Natural killer cell treated with Interleukin-12 subunit alpha and Interleukin-12 subunit beta and Interleukin-15 and Interleukin-18, amount 100 ng/mL, for 72 hours (primary cell): ENCODE measurements at places on chromosomes 5 and 9. TPM values are rescaled to one million over a fixed set of nuclear protein-coding genes. Genes with fewer than 3 reads are reported as not detected.

Gene MCIDAS
- not detected for total RNA-seq

Gene ADAM19
- 384 TPM for total RNA-seq

Gene PCA3
- total RNA-seq = not detected

Gene SOX30
- total RNA-seq = not detected

Gene SVEP1
- total RNA-seq = not detected

Gene TRIP13
- 30.9 TPM for total RNA-seq

Gene FAM221B
- total RNA-seq = not detected

Gene ORM2
- not detected for total RNA-seq

Gene OLFM1
- not detected for total RNA-seq

DNA sequence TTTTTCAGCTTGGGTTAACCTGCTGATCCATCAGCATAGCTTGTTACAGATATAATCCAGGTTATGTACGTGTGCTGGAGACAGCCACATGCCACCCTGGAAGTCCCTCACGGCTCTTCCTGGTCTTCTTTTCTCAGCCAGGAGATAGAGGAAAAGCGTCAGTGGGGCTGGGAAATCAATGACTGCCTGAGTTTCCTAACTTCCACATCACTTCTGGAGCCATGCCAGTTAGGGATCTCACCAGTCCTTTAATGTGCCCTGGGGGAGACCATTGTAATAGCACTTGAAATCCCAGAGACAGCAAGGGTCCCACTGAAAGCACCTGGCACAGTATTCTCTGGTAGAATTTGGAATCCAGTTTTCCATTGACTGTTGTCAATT, 29.2 kb downstream of the ANXA2R start:
- peak overlapping the region; percentile 99 for H3K27ac ChIP-seq
- no peak for DNase-seq
- no peaks in the 10 kb centered on the region for H3K27me3 ChIP-seq
- H3K4me1 ChIP-seq = peaks cover 44% of the 10 kb centered on the region
- H3K36me3 ChIP-seq = peaks cover 4% of the 10 kb centered on the region

DNA sequence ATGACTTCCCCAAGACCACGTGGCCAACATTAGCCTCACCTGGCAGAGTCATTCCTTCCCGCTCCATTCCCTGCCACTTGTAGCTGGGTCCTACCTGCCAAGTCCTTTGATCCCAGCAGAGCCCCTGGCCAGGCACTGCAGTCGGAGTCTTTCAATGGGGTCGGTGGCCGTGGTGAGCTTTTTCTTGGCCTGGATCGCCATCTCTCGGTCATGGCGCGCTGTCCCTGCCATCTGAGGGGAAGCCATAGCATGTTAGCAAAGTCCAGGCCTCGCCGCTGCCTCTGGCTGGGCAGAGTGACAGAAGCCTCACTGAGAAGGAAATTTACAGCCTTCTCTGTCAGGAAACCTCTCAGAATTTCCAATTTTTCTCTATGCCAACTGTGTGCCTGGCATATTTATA, 17.5 kb downstream of the CAPSL start:
- no peak overlapping the region for H3K4me3 ChIP-seq
- H3K27ac ChIP-seq = no peak overlapping the region
- peaks cover 23% of the 10 kb centered on the region for H3K27me3 ChIP-seq
- H3K36me3 ChIP-seq = no peaks in the 10 kb centered on the region
- peaks cover 25% of the 10 kb centered on the region for H3K4me1 ChIP-seq

GRCh38 chr5:167451076-167451475, 840.4 kb upstream of the WWC1 start:
- H3K4me3 ChIP-seq = no peak overlapping the region
- DNase-seq = no peak
- H3K36me3 ChIP-seq = no peaks in the 10 kb centered on the region
- no peak overlapping the region for H3K27ac ChIP-seq
- no peaks in the 10 kb centered on the region for H3K27me3 ChIP-seq

DNA sequence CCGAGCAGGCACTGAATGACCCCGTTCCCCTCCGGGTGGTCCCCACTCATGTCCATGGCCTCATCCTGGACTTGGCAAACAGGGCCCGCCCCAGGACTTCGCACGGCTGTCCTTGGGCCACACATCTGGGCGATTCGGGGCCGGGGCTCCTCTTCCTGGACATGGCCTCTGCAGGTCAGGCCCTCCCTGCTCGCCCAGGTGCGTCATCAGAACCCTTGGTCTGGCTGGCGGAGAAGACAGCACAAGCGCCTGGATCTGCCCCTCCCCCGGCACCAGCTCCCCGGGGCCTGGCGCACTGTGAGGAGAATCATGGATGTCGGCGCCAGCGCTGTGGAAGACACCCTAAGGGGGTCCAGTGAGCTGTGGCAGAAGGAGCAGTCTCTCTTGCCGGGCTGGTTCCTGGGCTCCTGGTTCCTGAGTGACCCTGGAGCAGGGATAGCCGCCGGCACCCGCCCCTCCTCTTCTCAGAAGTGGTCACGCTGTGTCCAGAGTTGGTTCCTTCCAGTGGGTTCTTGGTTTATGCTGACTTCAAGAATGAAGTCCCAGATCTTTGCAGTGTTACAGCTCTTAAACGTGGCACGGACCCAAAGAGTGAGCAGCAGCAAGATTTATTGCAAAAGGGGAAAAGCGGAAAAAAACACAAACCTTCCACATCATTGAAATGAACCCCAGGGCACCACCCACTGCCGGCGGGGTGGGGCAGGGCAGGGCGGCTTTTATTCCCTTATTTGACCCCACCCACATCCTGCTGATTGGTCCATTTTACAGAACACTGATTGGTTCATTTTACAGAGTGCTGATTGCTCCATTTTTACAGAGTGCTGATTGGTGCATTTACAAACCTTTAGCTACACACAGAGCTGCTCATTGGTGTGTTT, 25.9 kb upstream of the SLC12A7 start:
- H3K4me3 ChIP-seq = no peak overlapping the region
- H3K27me3 ChIP-seq = no peaks in the 10 kb centered on the region
- no peak overlapping the region for H3K27ac ChIP-seq

- H3K27me3 ChIP-seq = peaks cover 5% of the 10 kb centered on the region
- H3K27ac ChIP-seq = no peak overlapping the region
- H3K4me1 ChIP-seq = peaks cover 33% of the 10 kb centered on the region
- H3K4me3 ChIP-seq = no peak overlapping the region
- no peak for DNase-seq
- H3K36me3 ChIP-seq = no peaks in the 10 kb centered on the region
These were observed 40.6 kb upstream of the STARD4 start for GRCh38 chr5:111552896-111553295.

GRCh38 chr5:57513785-57514184, 31.2 kb upstream of the ACTBL2 start:
- no peak overlapping the region for H3K4me3 ChIP-seq
- peaks cover 34% of the 10 kb centered on the region for H3K27me3 ChIP-seq
- no peaks in the 10 kb centered on the region for H3K4me1 ChIP-seq
- DNase-seq = no peak
- no peaks in the 10 kb centered on the region for H3K36me3 ChIP-seq
- no peak overlapping the region for H3K27ac ChIP-seq

DNA sequence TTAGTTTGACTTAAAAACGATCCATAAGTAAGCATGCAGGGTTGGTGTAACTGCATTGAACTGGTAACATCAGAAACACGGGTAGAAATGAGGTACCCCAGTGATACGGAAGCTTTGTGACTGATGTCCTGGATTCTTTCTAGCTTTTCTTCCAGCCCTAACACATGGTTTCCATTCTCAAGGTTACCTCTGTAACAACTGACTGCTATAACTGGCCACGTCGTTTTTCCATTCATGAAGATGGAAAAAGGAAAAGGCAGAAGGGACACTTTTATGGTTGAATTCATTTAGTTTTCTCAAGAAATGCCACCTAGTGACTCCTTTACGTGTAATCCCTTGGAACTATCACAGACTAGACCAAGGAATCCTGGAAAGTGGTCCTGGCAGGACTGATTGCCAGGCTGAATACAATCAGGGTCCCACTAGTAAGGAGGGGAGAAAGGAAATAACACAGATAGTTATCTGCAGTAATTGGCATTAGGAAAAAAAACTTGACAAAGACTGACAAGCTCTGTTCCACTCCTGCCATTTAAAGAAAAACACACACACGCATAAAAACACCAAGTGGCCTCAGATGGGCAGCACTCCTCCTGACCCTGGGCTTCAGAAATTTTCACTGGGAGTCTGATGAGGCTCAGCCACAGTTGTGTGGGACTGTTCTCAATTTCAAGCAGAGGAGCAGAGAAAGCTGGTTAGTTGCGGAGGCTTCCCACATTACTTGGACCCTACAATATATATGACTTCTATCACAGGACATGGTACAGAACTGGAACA, 77.5 kb upstream of the ZNF169 start:
- peaks cover 6% of the 10 kb centered on the region for H3K36me3 ChIP-seq
- H3K4me1 ChIP-seq = peaks cover 42% of the 10 kb centered on the region
- no peak overlapping the region for H3K4me3 ChIP-seq
- no peak for DNase-seq
- H3K27me3 ChIP-seq = no peaks in the 10 kb centered on the region
- no peak overlapping the region for H3K27ac ChIP-seq

- H3K27ac ChIP-seq = peak overlapping the region; percentile 57
- H3K4me1 ChIP-seq = peaks cover 46% of the 10 kb centered on the region
- peaks cover 36% of the 10 kb centered on the region for H3K36me3 ChIP-seq
- peak overlapping the region; percentile 71 for H3K4me3 ChIP-seq
- no peak for DNase-seq
These were observed 141.0 kb downstream of the CDK5RAP2 start for GRCh38 chr9:120438836-120439546.

DNA sequence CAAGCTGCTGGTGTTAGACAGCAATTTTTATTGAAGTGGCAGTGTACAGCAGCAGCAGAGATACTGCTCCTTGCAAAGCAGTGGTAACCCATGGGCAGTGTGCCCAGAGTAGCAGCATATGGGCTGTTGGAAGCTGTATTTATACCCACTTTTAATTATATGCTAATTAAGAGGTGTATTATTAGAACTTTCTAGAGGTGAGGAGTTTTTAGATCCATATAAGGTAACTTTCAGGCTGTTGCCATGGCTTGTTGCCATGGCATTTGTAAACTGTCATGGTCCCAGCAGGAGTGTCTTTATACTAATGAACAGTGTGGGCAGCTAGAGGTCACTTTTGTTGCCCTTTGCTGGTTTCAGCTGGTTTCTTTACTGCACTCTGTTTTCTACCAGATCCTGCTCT, 3.7 kb upstream of the PJA2 start:
- peaks cover 8% of the 10 kb centered on the region for H3K36me3 ChIP-seq
- no peak overlapping the region for H3K27ac ChIP-seq
- DNase-seq = no peak
- H3K4me1 ChIP-seq = peaks cover 24% of the 10 kb centered on the region

GRCh38 chr9:6816581-6816980, 58.8 kb downstream of the KDM4C start:
- H3K27me3 ChIP-seq = no peaks in the 10 kb centered on the region
- peaks cover 13% of the 10 kb centered on the region for H3K4me1 ChIP-seq
- H3K27ac ChIP-seq = peak overlapping the region; percentile 1

- H3K27me3 ChIP-seq = no peaks in the 10 kb centered on the region
- H3K4me3 ChIP-seq = peak overlapping the region; percentile 63
- peak; percentile 67 for DNase-seq
- H3K27ac ChIP-seq = peak overlapping the region; percentile 18
- peaks cover 43% of the 10 kb centered on the region for H3K4me1 ChIP-seq
These were observed 29.8 kb downstream of the NR4A3 start for GRCh38 chr9:99851500-99851822.

GRCh38 chr9:93597142-93597706, 20.8 kb downstream of the PHF2 start:
- H3K27ac ChIP-seq = no peak overlapping the region
- no peaks in the 10 kb centered on the region for H3K36me3 ChIP-seq
- no peak overlapping the region for H3K4me3 ChIP-seq
- no peaks in the 10 kb centered on the region for H3K27me3 ChIP-seq
